ENCODE measurements at places on chromosomes 11 and 22. TPM values are rescaled to one million over a fixed set of nuclear protein-coding genes. Genes with fewer than 3 reads are reported as not detected.

DNA sequence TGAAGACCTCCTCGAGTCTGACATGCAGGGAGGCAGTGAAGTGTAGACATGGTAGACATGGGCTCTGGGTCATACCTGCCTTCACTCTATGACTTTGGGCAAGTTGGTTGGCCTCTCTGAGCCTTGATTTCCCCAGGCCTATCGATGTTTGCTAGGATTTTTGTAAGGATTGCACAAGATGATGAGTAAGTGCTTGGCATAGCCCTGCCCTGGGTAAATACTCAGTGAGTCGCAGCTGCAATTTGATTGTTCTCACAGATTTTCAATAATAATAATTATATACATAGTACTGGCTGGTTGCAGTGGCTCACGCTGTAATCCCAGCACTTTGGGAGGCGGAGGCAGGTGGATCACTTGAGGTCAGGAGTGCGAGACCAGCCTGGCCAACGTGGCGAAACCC, 18.1 kb downstream of the MCM5 start:
- no peak for DNase-seq

DNA sequence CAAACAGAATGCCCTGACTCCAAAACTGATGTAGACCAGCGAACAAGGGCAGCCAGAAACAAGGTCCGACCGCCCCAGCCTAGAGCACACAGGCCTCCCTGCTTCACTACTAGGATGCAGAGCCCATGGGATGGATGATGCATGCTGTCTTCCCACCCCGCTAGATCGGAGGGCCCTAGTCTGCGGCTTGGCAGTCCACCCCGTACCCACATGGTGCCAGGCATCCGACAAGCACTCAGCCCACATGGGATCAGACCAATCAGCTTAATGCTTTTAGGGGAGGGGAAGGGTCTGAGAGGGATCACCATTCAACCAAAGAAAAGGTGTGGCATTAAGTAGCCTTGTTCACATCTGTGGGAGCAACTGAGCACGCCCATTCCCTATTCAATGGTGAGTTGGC, 30.6 kb downstream of the PISD start:
- DNase-seq = no peak

GRCh38 chr11:117998664-117999353, 12.6 kb downstream of the IL10RA start:
- no peak for DNase-seq

- DNase-seq = no peak
Observed at GRCh38 chr11:19374151-19374569, 133.4 kb upstream of the E2F8 start.

The MS4A6A gene
- total RNA-seq = 3.7 TPM

The HORMAD2 gene
- 0.78 TPM for total RNA-seq

The RPS3 gene
- 1,342 TPM for total RNA-seq

Measured in occipital lobe (tissue), 3 donors.